ENCODE measurements at places on chromosomes 2 and 18.
A peak's percentile ranks its signal among the peaks of the same experiment; 100 is the strongest.

DNA sequence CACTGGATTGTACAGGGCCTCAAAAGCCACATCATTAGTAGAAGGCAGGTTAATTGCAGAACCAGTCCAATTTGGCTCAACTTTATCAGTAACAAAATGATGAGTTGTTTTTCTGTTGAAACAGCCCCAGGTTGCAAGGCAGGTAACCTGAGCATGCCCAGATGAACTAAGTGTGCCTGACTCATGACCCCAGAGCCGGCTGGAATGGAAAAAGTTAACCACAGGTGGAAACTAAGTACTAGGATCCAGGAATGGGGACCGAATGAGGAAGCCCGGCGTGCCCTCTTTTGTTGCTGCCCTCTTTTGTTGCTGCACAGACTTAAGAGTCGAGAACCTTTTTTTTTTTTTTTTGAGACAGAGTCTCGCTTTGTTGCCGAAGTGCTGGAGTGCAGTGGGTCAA is 79.5 kb upstream of the YWHAQ start:
- DNase-seq = peak; percentile 81

DNA sequence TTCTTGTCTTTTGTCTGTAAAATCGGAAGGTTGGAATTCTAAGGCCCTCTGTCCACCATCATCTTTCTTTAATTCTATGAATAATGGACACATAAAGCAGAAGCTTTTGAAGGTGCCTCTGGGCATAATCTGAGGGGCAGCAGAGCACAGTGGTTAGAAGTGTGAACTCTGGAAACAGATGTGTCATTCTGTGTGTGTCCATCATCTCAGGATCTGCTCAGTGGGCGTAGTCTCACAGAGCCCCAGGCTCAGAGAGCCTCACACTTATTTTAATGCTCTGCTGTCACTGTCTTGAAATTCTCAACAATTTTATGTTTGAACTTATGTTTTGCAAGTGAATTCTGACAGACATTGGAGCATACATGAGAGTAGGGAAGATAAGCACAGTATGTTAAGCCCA is 31.0 kb upstream of the CCDC93 start:
- DNase-seq = no peak

DNA sequence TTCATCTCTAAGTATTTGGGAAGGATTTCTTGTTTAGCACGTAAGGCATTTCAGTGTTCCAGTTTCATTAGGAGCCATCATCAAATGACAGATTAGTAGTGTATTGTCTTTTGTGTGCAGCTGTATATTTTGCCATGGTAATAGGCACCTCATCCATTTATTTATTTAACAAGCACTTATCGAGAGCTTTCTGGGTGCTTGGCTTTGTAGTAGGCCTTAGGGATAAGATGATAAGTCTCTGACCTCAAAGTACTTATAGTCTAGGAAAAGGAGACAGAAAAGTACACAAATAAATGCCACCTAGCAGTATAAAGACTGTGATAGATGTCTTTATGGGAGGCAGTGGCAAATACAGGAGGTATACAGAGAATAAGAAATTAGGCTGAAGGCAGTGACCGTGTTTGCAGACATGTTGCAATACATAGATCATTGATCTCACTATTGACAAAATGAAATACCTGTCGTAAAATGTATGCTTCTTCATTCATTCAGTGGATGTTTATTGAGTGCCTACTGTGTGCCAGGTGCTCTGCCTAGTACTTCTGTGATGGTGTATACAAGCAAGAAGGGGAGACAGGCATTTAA is 265.9 kb downstream of the SETBP1 start:
- DNase-seq = no peak

GRCh38 chr2:132676999-132677398 is 7.0 kb upstream of the LYPD1 start:
- no peak for DNase-seq

- DNase-seq = no peak
Measured at GRCh38 chr2:105660489-105660888, 84.2 kb upstream of the NCK2 start.

DNA sequence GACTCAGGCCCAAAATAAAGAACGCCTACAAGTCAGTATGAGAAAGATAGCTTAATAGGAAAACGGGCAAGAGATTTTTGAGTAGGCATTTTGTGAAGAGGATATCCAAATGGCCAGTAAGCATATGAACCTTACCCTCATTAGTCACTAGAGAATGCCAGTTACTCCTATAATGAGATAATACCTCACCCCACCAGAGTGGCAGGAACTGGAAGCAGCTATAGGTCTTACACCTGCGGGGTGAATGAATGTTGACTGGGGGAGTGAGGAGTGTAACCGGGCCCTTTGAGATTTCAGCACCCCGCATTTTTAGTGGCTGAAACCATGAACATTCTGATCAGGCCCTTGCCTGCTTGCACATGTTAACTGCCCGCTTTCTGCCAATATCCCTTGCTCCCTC is 7.5 kb upstream of the PTPN2 start:
- DNase-seq = no peak

DNA sequence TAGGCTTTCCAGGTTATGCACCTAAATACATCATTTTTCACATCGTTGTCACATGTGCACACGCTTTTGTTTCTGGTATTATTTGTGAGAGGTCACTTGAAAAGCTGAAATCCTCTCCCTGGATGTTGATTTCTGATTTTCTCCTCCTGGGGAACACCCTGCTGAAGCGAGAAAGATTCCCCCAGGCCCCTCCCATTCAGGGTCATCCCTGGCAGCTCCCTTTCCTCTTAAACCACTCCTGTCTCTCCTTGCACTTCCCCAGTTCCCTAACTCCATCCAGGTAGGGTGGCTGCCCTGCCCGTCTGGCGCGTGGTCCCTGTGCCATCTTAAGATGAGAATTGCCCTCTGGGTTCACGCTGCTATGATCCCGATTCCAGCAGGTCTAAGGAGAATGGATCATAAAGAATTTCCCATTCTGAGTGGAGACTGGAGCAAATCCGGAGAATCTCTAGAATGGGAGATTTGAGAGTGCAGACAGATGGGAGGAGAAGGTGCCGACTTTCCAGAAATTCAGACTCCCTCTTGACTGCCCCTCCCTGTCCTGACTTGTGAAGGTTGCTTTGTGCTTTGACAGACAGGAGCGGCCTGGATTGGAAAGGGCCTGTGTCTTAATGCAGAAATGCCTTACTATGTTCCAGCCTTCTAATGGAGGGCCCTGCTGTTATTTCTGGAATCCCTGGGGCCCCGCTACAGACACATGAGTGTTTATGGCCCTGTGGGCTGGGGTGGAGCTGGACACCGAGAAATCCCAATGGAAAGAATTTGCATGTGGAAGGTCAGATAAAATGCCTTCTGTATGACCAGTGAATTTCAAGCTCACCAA is 1.3 kb upstream of the YWHAQ start:
- no peak for DNase-seq

DNA sequence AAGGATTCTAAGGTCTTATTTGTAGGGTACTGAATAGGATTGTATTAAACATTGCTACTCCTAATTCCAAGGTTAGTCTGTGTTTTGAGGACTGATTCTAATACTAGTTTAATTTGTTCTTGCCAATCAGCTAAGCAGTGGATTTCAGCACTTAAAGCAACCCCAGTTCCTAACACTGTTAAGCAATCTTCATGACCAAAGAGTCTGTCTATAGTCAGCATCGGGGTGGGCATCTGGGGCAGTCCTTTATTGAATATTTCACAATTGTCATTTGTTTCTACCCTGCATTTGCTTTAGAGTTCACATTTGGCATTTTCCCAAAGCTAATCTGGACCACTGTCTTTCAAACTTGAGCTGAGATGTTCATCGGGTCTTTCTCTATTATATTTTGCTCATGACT is 248.0 kb upstream of the TANK start:
- no peak for DNase-seq

DNA sequence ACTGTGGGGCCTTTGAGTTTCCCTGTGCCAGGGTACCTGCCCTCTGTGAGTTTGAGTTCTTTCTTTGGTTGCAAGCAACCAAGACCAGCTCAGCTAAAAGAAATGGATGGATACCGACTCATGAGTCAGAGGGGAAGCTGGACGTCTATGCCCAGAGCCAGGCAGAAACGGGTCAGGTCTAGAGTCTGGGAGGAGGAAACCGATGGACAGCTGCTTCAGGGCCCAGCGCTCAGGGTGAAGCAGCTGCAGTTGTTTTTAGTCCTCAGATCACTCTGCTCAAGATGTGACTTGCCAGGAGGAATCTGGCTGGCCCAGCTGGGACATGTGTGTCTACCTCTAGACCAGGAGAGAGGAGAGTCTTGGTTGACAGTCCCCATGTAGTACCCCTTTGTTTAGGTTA is 10.1 kb upstream of the TYMS start:
- no peak for DNase-seq

- DNase-seq = no peak
Measured at GRCh38 chr18:48294899-48295585, 114.1 kb downstream of the ZBTB7C start.

- DNase-seq = peak; percentile 87
Measured at GRCh38 chr2:36355151-36355889, at the start of gene CRIM1. Gene CRIM1 (plus strand): TSS chr2:36355778. CDS start chr2:36356293, 515 bp downstream.

- DNase-seq = no peak
Measured at GRCh38 chr2:127313406-127313805, 19.5 kb upstream of the ERCC3 start.

GRCh38 chr2:32330136-32330535 is 26.7 kb upstream of the BIRC6 start:
- no peak for DNase-seq

DNA sequence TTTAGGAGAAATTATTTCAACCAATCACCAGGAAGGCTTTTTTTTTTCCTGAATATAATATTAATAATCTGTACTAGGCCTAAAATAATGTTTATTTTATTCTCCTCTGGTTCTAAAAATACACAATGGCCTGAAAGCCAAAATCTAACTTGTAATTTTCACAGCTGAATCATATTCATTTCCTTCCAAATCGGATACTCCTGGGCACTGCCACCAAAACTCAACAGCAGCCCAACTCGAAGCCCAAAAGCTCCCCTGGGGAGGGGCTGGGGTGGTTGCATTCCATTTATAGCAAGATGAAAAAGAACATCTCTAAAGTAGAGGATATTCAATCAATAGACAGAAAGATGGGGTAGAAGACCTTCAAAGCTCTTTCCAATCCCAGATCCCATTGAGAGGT is 100.5 kb upstream of the SETBP1 start:
- no peak for DNase-seq

- no peak for DNase-seq
Measured at GRCh38 chr2:141554810-141555209, 576.0 kb downstream of the LRP1B start.

DNA sequence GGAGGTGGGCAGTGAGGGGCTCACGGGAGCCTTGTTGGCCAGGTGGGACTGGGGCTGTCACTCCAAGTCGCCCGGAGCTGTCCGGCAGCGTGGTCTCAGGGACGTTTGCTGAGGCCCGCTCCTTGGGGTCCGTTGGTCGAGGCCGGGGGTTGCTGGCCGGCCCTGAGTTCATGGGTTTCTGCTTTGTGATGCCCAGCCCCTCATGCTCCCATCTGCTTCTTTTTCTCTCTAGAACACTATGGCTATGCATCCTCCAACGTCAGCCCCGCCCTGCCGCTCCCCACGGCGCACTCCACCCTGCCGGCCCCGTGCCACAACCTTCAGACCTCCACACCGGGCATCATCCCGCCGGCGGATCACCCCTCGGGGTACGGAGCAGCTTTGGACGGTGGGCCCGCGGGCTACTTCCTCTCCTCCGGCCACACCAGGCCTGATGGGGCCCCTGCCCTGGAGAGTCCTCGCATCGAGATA is 14.5 kb downstream of the NFATC1 start:
- no peak for DNase-seq

- DNase-seq = no peak
Measured at GRCh38 chr2:28697602-28698149, 54.0 kb upstream of the PPP1CB start.

Data from RWPE1 (cell line).